ENCODE measurements at places on chromosomes 2 and 18. TPM values are rescaled to one million over a fixed set of nuclear protein-coding genes. Genes with fewer than 3 reads are reported as not detected.

DNA sequence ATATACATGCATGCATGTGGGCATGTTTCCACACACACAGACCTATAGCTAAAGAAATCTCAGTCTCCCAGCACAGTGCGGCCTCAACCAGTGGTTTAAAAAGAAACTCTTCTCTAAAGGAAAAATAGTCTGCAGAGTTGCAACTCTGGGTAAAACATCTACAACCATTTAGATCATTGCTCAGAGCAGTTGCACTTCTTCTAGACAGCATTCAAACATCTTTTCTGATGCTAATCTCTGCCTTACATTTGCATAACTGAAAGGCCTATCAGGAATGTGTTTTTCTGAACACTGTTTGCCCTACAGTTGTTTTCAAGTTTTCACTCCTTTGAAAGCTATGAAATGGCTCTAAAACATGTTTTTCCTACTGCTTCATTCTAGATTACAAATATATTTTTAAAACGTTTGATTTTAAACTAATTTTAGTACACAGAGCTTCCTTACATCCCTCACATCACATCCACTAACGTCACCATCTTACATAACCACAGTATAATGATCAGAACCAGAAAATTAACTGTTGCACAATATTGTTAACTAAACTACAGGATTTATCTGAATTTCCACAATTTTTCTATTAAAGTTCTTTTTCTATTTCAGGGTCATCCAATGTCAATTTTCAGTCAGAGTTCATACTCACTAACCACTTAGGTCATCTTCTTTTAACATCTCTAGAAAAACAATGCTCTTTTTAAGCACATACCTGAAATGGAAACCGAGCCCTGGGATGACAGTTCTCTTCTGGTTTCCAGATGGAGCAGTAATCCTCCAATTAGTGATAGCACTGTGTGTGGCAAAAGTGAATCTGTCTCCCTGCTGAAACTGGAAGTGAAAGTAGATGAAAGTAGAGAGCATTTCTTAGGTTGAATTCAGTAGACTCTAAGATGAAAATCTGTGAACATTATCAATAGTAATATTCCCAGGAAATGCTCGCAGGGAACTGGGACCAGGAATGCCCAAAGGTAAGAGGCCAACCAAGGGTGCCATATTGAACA lies 501.6 kb upstream of the GCFC2 start:
- H3K4me3 ChIP-seq, result no peak overlapping the region
- H3K27me3 ChIP-seq, result no peaks in the 10 kb centered on the region
- H3K27ac ChIP-seq, result no peak overlapping the region
- H3K4me1 ChIP-seq, result no peaks in the 10 kb centered on the region
- H3K36me3 ChIP-seq, result no peaks in the 10 kb centered on the region

DNA sequence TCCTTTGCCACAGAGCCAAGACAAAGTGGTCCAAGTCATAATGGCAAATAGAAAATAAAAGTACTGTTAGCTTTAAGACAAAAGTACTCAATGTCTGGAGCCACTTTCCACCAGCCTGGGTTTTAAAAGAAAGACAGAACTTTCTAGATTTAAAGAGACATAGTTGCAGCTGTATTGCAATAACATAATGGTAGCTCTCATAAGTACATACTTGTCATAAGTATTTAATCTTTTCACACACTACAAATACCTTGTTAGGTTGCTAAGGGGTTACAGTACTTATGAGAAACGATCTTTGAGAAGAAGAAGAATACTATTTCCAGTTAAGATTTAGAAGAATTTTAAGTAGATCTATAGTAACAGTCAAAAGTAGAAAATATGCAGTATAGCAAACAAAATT lies 28.9 kb upstream of the AQP4 start:
- DNase-seq, result no peak
- no peaks in the 10 kb centered on the region for H3K4me1 ChIP-seq
- H3K27ac ChIP-seq, result no peak overlapping the region
- H3K27me3 ChIP-seq, result no peaks in the 10 kb centered on the region

Gene ANKRD30B
- not detected for total RNA-seq

DNA sequence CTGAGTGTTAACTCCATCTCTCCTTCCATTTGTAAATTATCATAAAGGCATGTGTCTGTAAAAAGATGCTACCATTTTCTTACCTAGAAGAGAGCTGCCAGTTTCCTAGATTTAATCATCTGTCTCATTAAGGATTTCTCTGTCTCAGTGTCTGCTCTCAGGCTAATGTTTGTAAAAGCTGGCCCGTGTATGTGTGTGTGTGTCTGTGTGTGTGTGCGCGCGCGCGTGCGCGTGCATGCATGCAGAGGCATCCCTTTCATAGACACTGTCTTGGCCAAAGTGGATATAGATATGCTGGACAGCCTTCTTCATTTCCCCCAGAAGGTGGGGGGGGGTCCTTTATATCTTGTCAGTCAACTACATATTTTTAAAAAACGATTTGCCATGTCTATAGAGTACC lies 18.9 kb downstream of the MGAT5 start:
- DNase-seq, result no peak
- H3K27ac ChIP-seq, result no peak overlapping the region
- H3K4me3 ChIP-seq, result no peak overlapping the region
- H3K36me3 ChIP-seq, result no peaks in the 10 kb centered on the region
- peaks cover 30% of the 10 kb centered on the region for H3K4me1 ChIP-seq
- no peaks in the 10 kb centered on the region for H3K27me3 ChIP-seq

Gene DAW1
- total RNA-seq, result not detected

GRCh38 chr2:45176390-45176789 lies 167.1 kb upstream of the SIX2 start:
- no peaks in the 10 kb centered on the region for H3K4me1 ChIP-seq
- H3K27ac ChIP-seq, result no peak overlapping the region
- no peak overlapping the region for H3K4me3 ChIP-seq
- DNase-seq, result no peak
- H3K27me3 ChIP-seq, result no peaks in the 10 kb centered on the region

DNA sequence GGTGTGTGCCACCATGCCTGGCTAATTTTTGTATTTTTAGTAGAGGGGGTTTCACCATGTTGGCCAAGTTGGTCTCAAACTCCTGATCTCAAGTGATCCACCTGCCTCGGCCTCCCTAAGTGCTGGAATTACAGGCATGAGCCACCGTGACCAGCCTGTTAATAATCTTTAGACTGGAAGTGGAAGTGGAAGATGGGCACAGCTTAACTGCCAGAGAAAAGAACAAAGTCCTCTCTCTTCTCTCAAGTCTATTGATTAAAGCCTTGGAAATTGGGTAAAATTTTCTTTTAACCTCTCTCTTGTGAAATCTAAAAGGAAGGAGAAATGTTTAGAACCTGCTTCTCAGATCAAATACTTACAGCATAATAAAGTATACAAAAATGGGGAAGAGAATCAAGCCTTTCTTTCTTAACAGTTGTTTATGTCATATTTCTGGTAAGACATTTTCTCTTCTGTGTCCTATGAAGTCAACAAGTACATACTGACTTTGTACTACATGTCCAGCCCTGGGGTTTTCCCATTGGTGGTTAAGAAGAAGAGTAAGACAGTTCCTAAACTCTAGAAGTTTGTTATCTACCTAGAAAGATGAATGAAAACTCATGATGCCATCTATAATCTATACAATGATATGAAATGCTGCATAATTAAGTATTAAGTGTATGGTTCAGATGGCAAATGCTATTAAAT lies 4.6 kb downstream of the TMEM169 start:
- no peaks in the 10 kb centered on the region for H3K27me3 ChIP-seq
- DNase-seq, result no peak
- no peaks in the 10 kb centered on the region for H3K36me3 ChIP-seq
- H3K4me3 ChIP-seq, result no peak overlapping the region
- peaks cover 12% of the 10 kb centered on the region for H3K4me1 ChIP-seq

DNA sequence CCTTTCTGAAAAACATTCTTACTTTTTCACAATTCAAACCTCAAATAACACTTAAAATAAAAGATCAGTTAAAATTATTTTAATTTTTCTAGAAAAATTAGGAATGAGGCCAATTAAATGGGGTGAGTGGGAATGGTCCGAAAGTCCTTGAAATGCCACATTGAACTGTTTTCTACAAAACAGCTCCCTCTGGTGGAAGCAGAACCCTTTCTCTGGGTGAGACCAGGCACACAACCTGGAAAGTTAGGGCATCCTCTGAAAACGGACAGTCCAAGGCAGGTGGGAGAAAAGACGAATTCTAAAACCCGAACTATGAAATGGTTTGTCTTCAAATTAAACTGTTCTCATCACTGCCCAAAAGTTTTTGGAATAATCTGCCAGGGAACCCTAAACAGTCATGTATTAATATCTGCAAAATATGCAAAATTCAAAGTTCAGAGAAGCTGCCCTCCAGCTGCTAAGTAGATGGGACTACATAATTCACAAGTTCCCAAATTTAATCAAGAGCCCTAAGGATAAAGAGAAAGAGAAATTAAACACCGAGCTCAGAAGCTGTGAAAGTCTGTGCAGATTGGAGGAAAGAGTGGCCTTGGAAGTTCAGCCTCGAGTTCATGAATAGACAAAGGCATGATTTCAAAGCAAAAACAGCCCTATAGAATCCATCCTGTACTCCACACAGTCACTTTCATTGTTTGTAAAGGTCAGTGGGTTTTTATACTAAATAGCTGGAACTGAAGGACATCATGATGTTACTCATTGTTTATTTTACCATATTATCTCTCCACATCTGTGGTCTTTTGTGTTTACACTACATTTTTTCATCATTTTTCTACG lies 108.3 kb downstream of the PIEZO2 start:
- no peak for DNase-seq
- peaks cover 5% of the 10 kb centered on the region for H3K27me3 ChIP-seq
- H3K4me3 ChIP-seq, result no peak overlapping the region

DNA sequence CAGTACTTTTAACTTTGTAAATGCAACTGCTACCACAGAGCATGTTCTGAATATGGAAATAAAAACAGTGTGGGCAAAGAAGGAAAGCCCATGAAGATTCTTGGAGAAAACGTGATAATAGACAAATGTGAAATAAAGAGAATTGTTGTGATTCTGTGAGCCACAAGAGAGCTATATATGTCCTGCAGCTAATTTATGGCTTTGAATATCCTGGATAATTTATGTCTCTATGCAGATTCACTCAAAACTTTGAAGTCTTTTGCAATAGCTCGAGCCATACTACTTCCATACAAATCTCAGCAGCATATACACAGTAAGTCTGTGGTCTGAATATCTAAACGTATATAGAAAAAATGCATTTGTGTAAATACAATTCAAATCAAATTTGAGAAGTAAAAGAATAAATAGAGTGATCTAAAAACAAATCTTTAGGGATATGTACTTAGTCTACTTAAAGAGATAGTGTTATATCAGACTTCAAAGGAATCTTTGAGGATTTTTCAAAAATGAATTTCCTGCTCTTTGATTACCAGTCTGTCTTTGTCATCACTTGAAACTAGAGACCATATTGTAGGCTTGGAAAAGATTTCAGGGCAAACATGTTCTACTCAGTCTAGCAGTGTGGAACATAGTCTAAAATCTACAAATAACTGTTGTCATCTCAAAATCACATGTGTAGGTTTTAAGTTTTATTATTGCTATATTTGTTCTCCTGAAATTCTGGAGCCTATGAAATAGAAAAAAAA lies 107.1 kb downstream of the CSRNP3 start:
- H3K4me1 ChIP-seq, result peaks cover 8% of the 10 kb centered on the region
- no peaks in the 10 kb centered on the region for H3K27me3 ChIP-seq
- no peak for DNase-seq
- no peak overlapping the region for H3K27ac ChIP-seq
- no peak overlapping the region for H3K4me3 ChIP-seq

- H3K4me1 ChIP-seq, result peaks cover 45% of the 10 kb centered on the region
- no peaks in the 10 kb centered on the region for H3K27me3 ChIP-seq
- H3K36me3 ChIP-seq, result no peaks in the 10 kb centered on the region
- no peak for DNase-seq
- H3K27ac ChIP-seq, result no peak overlapping the region
- no peak overlapping the region for H3K4me3 ChIP-seq
Measured at GRCh38 chr2:108536133-108536780, 2.0 kb downstream of the LIMS1 start.

Gene PRLH
- not detected for total RNA-seq

Gene FBLN7
- 1.7 TPM for total RNA-seq

DNA sequence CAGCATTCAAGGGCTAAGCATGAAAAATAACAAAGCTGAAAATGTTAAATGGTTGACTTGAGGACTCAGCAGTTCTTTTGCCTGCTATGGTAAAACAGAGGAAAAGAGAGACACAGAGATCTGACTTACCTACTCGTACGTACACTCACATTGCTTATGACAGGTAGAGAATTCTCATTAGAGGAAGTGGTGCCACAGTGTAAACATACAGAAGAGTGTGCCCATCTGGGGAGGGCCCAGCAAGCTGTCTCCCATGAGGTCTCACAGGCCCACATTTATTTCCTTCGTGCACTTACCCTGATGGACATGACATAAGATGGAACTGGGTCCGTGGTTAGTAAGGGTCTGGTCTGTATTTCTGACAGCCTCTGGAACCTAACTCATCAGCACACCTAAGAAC lies 729.1 kb downstream of the BCL11A start:
- H3K27me3 ChIP-seq, result no peaks in the 10 kb centered on the region
- no peak for DNase-seq
- H3K4me3 ChIP-seq, result no peak overlapping the region
- H3K4me1 ChIP-seq, result no peaks in the 10 kb centered on the region
- no peak overlapping the region for H3K27ac ChIP-seq

Gene SLC5A7
- total RNA-seq, result 2.3 TPM

Gene RUFY4
- total RNA-seq, result 0.11 TPM

Gene CHRNA1
- not detected for total RNA-seq

GRCh38 chr18:36724169-36724568 lies 104.6 kb downstream of the TPGS2 start:
- H3K4me1 ChIP-seq, result peaks cover 21% of the 10 kb centered on the region
- peak overlapping the region; percentile 42 for H3K4me3 ChIP-seq
- no peak for DNase-seq
- peak overlapping the region; percentile 63 for H3K27ac ChIP-seq
- no peaks in the 10 kb centered on the region for H3K27me3 ChIP-seq
- no peaks in the 10 kb centered on the region for H3K36me3 ChIP-seq

Gene DARS1
- 98.8 TPM for total RNA-seq

Gene SERPINB12
- total RNA-seq, result not detected

DNA sequence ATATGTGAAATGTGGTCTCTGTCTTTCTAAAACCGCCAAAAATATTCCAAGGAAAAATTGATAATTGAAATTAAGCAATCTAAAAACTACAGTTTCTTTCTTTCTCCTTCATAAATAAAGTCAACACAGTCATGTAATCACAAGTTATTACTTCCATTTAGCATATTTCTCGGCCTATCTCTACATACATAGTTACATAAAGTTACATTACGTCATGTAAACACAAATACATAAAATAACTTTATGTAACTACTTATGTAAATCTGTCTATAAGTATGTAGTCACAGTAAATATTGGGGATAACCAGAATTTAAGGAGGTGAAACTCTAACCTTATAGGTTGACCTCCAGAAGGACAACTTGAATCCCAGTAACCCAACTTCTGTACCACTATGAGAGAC lies 48.5 kb upstream of the PID1 start:
- H3K4me1 ChIP-seq, result no peaks in the 10 kb centered on the region
- H3K27ac ChIP-seq, result no peak overlapping the region
- no peak for DNase-seq
- no peaks in the 10 kb centered on the region for H3K27me3 ChIP-seq

All from esophagus muscularis mucosa (tissue), 4 donors.